GM23248 (cell line): ENCODE measurements at places on chromosomes 4 and X. TPM values are rescaled to one million over a fixed set of nuclear protein-coding genes. Genes with fewer than 3 reads are reported as not detected.

Gene TRPC5OS
- not detected in 2 replicates for total RNA-seq

Gene MAMLD1
- total RNA-seq: 4.1 and 23.1 TPM in 2 replicates

Gene TRIM60
- total RNA-seq: not detected in 2 replicates

Gene ZNF630
- 0.22 and 0.25 TPM in 2 replicates for total RNA-seq

Gene IL13RA2
- total RNA-seq: 9.4 and 11.5 TPM in 2 replicates

Gene DOCK11
- 15.6 and 21.9 TPM in 2 replicates for total RNA-seq

Gene GABRE
- 20.8 and 30.4 TPM in 2 replicates for total RNA-seq

Gene PITX2
- 4.3 and 5.8 TPM in 2 replicates for total RNA-seq

Gene GABRQ
- not detected in 2 replicates for total RNA-seq

Gene OPHN1
- 4.5 and 5.3 TPM in 2 replicates for total RNA-seq

Gene DCUN1D4
- total RNA-seq: 33.2 and 47.9 TPM in 2 replicates

Gene FOXP3
- total RNA-seq: not detected in 2 replicates

Gene ATP8A1
- total RNA-seq: 0.11 and 0.25 TPM in 2 replicates

Gene TCP11X2
- total RNA-seq: not detected in 2 replicates

Gene KLF3
- total RNA-seq: 12.8 and 14.7 TPM in 2 replicates

Gene COL25A1
- 0.13 TPM in 1 of 2 replicates, not detected in the other for total RNA-seq

Gene TRIM75
- total RNA-seq: not detected in 2 replicates

Gene KCNIP4
- not detected in 2 replicates for total RNA-seq

Gene RRH
- 0.13 TPM in 1 of 2 replicates, not detected in the other for total RNA-seq
